Stimulated activated CD8-positive, alpha-beta memory T cell treated with anti-CD3 and anti-CD28 coated beads, Interleukin-7, amount 100 ng/mL, for 1 hour (primary cell): ENCODE measurements at places on chromosomes 1 and 21.

DNA sequence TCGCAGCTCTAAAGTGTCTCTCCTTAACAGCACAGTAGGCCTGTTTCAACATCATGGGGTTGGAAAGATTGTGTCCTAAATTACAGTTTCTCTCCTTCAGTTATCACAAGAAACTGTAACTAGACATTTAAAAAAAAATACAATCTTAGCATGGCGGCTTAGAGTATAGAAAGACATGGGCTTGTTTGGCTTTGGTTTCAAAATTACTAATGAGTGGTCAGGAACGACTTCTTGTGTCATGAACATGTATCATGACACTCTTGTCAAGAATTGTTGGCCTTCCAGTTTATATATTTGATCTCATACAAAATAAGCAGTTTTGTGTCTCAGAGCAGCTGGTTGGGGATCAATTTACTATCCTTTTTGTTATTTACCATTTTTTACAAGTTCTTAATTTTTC is 2.1 kb downstream of the GJA8 start:
- DNase-seq = no peak

DNA sequence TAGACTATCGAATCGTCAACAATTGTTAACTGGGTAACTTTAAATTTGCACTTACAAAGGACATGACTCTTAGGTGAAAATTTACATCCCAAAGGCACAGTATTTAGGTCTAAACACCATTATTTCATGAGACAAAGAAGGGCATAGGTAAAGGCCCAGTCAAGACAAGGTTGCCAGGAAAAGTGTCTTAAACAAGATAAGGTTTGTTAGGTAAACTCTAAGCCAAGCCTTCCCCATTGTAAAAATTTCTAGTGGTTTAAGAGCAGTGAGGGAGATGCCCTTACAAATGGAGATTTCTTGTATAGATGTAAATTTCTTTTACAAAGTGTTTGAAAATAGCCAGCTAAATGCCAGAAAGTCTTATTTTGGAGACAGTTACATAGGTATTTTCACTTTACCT is 36.9 kb upstream of the FNBP1L start:
- DNase-seq = no peak

- no peak for DNase-seq
These were observed 11.6 kb downstream of the SLC6A17 start for GRCh38 chr1:110161849-110162248.

DNA sequence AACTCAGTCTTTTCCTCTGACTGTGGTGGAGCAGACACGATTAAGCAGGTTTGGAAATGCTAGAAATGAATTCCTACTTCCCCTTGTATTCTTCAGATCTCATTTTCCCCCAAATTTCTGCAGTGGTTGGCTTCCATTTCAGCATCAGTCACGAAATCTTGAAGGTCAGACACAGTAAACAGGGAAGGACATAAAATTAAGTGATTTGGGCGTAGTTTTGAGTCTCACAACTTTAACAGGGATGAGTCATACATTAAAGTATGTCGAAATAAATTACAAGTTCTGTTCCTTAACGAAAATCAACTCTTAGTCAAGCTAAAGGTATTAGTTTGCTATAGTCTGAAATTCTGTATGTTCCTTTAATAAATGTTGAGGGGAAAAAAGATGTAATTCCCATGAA is 61.1 kb downstream of the HNRNPR start:
- DNase-seq = no peak

GRCh38 chr1:210446479-210446878 is 117.8 kb downstream of the HHAT start:
- DNase-seq = peak; percentile 54

DNA sequence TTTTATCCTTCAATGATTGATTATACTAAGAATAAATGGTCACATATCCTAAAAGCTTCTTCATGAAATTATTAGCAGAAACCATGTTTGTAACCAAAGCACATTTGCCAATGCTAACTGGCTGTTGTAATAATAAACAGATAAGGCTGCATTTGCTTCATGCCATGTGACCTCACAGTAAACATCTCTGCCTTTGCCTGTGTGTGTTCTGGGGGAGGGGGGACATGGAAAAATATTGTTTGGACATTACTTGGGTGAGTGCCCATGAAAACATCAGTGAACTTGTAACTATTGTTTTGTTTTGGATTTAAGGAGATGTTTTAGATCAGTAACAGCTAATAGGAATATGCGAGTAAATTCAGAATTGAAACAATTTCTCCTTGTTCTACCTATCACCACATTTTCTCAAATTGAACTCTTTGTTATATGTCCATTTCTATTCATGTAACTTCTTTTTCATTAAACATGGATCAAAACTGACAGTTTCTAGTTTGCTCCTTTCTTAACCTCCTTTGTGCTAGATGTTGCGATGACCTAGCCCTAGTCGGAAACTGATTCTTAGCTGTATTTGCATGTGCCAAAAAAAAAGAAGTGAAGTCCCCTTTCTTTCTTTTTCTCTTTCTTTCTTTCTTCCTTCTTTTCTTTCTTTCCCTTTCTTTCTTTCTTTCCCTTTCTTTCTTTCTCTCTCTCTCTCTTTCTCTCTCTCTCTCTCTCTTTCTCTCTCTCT is 45.1 kb downstream of the MAP3K7CL start:
- no peak for DNase-seq

DNA sequence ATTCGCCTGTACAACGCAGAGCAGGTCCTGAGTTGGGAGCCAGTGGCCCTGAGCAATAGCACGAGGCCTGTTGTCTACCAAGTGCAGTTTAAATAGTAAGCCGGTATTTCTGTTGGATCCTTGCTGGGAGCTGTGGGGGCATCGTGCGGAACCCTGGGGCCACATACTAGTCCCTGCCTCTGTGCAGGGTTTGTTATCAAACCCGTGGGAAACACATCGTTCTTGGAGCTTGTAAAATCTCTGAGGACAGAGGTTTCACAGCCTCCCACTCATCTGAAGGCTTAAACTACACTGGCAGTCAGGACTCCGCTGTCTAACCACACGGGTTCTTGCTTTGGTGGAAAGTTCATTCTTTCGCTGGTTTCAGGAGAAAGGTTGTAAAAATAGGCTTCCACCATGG is 11.7 kb downstream of the IFNGR2 start:
- DNase-seq = no peak

DNA sequence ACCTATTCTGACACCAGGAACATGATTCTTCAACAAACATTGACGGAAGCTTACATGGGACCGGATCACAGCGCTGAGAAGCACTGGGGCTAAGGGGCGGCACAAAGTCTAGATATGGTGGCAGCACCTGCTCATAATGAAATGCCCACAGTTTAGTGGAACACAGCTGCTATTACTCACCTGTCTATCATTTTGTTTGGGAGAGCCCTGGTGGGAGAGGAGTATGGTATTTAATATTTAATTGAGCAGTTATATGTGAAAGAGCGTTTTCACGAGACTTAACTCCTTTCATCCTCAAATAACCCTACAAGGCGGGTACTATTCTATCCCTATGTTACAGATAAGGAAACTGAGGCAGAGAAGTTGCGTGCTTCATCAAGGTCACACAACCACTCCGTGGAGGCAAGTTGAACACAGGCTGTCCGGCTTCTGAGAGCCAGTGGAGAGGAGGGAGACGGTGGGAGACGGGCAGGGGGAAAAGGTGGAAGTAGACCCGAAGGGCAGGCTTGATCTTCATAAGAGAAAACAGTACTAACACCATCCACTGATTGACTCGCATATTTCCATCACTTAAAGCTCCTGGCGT is 790 bp upstream of the TSNAX start:
- no peak for DNase-seq

DNA sequence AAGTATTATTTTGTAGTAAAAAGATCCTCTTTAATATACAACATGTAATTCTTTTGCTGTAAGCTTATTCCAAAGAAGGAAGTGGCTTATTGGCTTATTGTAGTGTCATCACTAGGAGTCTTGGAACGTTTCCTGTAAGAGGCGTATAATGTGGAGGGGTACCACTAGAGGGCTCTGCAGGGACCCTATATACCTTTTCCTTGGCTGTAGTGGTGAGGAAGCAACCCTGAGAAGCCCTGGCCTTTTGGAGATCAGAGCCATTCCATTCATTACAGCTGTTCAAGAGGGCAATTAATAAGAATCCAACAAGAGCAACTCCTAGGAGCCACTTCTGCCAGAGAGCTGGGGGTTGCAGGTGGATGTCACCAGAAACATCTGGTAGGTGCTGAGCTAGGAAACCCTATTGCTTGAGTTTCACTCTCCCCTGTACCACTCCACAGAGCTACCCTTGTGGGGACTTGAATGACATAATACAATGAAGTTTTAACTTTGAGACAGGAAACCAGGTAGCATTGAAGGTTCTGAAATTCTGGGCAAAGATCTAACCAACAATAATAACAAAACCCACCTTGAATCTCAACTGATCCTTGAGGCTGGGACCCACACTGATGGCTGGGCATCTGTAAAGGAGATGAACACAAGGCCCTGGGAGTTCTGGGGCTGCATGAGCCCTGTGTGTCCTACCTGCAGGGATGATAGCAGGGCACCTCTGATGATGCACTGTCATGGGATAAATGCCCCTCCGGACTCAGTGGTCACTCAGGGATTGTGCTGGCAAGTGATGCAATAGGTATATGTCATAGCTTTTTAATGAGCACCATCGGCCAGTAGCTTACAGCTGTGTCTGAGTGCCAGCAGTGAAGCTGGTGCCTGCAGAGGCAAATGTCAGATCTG is 160.2 kb upstream of the COA6 start:
- no peak for DNase-seq

DNA sequence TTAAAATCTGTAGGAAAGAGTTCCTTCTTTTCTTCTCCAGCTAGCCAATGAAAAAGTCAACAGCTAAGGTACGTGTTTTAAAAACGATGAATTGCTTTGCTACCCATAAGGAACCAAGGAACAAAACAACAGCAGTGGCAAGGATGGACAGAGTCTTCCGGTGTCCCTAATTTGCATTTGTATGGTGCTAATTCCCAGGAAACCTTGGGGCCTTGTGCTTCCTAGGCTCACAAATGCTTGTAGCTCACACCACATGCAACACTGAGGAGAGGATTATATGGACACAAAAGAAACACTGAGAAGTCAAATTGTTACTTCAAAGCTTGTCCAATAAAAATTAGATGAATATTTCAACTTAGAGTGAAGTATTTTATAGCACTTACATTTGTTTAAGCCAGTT is 1.8 kb upstream of the PGBD5 start:
- DNase-seq = no peak

GRCh38 chr1:215273838-215274516 is 191.4 kb downstream of the KCNK2 start:
- DNase-seq = no peak

GRCh38 chr1:90175490-90176167 is 180.7 kb downstream of the ZNF326 start:
- no peak for DNase-seq

GRCh38 chr1:201016943-201017827 is 6.3 kb downstream of the KIF21B start:
- no peak for DNase-seq

DNA sequence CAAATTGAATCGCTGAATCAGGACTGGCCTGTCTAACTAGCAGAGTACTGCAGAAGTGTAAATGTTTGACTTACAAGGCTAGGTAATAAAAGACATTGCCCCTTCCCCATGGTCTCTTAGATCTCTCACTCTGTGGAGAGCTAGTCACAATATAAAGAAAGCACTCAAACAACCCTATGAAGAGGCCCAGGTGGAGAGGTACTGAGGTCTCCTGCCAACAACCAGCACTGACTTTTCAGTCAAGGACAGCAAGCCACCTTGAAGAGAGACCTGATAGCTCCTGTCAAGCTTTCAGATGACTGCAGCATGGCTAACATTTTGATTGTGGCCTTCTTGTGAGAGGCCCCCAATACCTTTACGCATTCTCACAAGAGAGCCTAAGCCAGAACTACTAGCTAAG is 18.5 kb downstream of the HFM1 start:
- no peak for DNase-seq

DNA sequence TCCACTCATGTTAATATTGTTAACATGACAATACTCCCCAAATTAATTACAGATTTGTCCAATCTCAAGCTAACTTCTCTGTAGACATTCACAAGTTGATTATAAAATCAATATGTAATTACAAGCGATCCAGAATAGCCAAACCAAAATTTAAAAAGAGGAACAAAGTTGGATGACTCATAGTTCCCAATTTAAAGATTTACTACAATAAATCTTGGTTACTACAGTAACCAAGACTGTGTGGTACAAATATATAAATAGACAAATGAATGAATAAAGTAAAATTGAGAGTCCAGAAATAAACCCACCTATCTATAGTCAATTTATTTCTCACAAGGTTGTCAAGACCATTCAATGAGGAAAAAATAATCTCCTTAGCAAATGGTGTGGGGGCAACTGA is 7.1 kb upstream of the KRTAP10-4 start:
- no peak for DNase-seq

DNA sequence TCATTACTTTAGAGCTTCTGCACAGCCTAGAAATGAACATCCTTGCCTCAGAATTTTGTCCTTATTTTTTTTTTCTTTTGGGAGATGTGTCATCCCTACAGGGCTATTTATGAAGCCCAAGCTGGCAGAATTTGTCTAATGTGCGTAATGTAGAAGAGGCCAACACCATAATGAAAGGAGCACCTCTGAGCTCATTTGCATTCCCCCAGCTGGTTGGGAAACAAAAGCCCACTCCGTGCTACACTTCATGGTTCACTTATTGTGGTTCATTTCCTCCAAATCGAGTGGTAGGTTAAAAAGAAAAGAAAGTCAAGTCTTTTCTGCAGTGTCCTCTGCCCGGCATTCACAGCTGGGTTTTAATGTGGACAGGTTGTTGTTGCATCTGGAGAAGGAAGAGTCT is 73.5 kb downstream of the KAZN start:
- no peak for DNase-seq

- no peak for DNase-seq
These were observed 18.4 kb upstream of the GADD45A start for GRCh38 chr1:67666636-67667035.

DNA sequence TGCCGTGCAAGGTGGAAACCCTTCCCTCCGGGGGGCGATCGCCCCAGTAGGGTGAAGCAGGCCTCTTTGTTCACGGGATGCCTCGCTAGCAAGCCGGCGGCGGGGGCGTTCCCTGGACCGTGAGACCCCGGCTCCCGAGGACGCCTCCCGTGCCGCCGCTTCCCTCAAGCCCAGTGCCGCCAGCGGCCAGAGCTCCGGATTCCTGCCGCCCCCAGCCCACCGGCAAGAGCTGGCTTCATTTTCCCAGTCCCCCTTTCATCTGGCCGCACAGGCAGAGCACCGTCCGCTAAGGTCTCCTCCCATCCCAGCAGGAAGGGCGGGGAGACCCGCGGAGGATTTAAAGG is 16.3 kb downstream of the IER5 start:
- DNase-seq = peak; percentile 5

GRCh38 chr21:30349572-30349971 is 1.2 kb upstream of the KRTAP23-1 start:
- no peak for DNase-seq

GRCh38 chr1:203441766-203442165 is 33.8 kb upstream of the PRELP start:
- DNase-seq = no peak

DNA sequence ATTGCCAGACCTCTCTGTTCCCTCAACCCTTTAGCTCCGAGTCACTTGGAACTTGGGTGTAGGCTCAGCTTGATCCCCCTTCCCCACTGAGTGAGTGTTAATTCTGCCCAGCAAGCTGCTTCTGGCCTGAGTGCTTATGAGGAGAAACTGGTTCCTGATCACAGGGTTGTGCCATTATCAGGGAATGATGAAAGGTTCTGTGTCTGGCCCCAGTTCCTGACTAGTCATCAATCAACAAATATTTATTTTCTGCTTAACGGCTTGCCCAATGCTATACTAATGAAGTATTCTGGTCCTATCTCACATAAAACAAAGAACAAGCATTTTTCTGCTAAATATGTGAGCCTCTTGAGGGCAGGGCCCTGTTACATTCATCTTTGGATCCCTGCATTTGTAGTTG is 20.8 kb downstream of the CC2D1B start:
- DNase-seq = no peak

- DNase-seq = no peak
These were observed 75.0 kb upstream of the MACF1 start for GRCh38 chr1:39129514-39129913.
